ENCODE measurements at places on chromosomes 12 and 14. TPM values are rescaled to one million over a fixed set of nuclear protein-coding genes. Genes with fewer than 3 reads are reported as not detected.

GRCh38 chr12:78651755-78652154, 212.8 kb upstream of the SYT1 start:
- peak; percentile 83 for DNase-seq

DNA sequence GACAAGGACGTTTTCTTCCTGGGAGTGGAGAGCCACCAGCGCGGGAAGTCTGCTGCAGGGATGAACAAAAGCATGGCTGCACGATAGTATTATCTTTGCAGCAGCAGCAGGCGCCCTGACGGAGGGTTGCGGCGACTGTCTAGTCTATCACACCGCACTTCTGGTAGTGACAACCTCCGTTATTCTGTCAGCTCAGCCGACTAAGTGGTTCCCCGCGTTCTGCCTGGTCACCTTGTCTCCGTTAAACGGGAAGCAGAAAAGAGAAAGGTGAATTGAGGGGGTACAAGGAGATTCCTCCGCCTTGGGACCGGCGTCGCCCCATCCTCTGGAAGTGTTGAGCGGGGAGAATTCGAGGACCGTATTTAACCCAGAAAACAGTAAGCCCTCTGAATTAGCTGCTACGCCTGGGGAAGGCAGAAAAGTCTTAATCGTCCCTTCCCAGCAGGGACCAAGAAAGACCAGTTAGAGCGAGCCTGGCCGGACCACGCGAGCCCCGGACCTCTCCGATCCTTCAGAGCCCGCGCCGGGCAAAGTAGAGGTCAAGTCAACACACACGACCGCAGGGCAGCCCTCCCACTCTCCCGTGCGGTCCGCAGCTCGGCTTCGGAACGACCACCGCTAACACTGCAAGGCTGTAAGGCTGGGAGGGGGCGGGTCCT, 536 bp upstream of the DAAM1 start:
- DNase-seq, result peak; percentile 45

GRCh38 chr12:123114304-123115083, 36.4 kb downstream of the PITPNM2 start:
- no peak for DNase-seq

GRCh38 chr12:4472046-4472445, 26.4 kb upstream of the FGF6 start:
- no peak for DNase-seq

DNA sequence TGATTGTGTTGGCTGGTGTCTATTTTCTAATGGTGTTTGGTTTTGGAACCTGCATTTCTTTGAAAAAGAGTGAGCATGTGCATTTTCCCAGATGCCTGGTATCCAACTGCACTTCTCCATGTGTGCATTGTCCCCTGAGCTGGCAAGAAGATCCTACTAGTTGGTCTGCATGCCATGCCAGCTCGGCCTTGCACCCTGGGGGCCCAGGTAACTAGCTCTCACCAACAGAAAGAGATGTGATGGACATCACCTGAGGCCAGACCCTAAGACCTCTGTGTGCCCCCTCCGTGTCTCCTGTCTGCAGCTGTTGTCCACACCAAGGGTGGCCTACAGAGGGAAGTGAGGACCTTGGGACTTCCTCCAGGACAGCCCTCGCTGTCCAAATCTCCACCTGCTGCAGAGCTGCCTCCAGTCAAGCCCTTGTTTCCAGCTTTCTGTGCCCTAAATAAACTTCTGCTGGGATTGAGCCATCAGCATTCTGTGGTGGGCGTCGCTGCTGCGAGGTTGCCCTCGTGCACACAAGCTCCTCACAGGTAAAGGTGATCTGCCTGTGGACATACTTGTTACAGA, 30.1 kb upstream of the GPR132 start:
- no peak for DNase-seq

DNA sequence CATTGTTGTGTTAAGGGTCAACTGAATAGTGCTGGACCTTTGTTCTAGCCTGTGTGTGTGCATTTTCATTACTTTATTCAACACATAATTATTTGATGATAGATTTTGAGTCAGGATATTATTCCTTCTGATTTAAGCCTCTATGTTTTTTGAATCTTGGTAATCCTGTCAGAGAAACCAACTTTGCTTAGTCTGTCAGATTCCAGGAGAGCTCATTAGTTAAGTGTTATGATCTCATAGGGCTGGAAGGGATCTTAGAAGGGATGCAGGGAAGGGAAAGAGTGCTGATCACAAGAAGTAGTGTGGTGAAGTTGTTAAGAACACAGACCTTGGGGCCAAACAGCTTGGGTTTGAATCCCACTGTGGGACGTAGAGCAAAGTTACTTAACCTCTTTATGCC, 52.9 kb downstream of the SCN8A start:
- DNase-seq, result no peak

- DNase-seq, result no peak
Measured at GRCh38 chr12:24480766-24481449, 468.0 kb downstream of the BCAT1 start.

GRCh38 chr14:78946949-78947348, 776.8 kb downstream of the NRXN3 start:
- no peak for DNase-seq

GRCh38 chr12:122021822-122022392, at the start of gene BCL7A:
Gene BCL7A, plus strand, starts transcription at chr12:122021884. Its CDS starts 208 bp downstream, at chr12:122022092.
- DNase-seq, result peak; percentile 62

GRCh38 chr14:101402936-101403660, 158.2 kb upstream of the DIO3 start:
- DNase-seq, result no peak

GRCh38 chr14:31678421-31679249, 117.4 kb downstream of the NUBPL start:
- peak; percentile 2 for DNase-seq

GRCh38 chr12:62787023-62787422, 147.9 kb downstream of the PPM1H start:
- DNase-seq, result no peak

GRCh38 chr12:97645726-97646125, 183.1 kb downstream of the RMST start:
- no peak for DNase-seq

DNA sequence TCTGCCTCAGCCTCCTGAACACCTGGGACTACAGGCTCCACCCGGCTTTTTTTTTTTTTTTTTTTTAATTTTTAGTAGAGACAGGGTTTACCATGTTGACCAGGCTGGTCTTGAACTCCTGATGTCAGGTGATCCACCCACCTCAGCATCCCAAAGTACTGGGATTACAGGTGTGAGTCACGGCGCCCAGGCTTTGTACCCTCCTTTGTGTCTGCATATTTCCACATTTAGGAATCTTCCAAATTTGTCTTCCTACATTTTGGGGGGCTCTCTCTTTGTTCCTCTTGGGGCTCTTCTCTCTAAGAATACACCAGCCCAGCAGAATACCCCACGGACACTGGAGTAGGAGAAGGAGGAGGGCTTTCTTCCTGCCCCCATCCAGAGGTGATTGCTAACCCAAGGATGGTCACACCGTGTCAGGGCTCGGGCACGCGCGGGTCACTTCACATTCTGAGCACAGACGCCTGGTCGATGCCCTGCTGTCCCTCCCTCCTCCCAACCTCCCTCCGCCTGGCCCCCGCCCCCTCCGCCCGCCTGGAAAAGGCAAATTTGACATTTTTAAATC, 2.1 kb upstream of the DNAJC22 start:
- peak; percentile 17 for DNase-seq

- DNase-seq, result no peak
Measured at GRCh38 chr14:105193916-105194782, 13.0 kb upstream of the NUDT14 start.

- peak; percentile 77 for DNase-seq
Measured at GRCh38 chr12:55996201-55996714, 818 bp upstream of the SUOX start.

GRCh38 chr14:106280876-106281275, 754.5 kb downstream of the TMEM121 start:
- no peak for DNase-seq

- DNase-seq, result no peak
Measured at GRCh38 chr14:54758041-54758440, 144.6 kb downstream of the GCH1 start.

DNA sequence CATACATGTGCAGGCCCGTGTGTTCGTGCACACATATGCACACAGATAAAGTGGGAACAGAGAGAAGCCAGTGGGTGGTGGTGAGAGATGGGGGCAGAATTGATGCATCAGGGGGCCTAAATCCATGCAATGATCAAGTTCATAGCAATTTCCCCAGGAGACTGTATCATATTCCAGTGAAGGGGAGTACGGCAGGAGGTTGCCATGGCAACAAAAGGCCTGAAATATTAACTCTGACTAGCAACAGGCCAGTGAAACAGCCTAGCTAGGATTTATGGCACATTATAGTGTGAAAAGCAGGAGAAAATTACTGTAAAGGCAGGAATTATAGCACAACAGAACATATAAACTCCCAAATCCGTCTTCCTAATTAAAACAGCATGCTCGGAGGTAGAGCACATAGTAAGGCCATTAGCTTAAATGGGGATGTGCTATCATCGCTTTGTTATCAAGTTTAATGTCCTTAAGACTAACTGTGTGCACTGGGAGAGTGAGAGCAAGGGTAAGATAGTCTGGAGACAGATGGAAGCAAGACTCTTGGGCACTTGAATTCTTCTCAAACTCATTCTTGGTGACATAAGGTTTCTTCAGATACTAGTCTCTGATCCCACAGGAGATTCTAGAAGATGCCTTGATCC, 806.3 kb downstream of the DIO2 start:
- DNase-seq, result no peak

TMTC1 gene
- polyA plus RNA-seq, result 4.8 TPM

LTBP2 gene
- 0.27 TPM for polyA plus RNA-seq

AGAP2 gene
- polyA plus RNA-seq, result 0.38 TPM

GNB3 gene
- 3.6 TPM for polyA plus RNA-seq

TAS2R42 gene
- not detected for polyA plus RNA-seq

EML5 gene
- 0.18 TPM for polyA plus RNA-seq

PLEKHG7 gene
- not detected for polyA plus RNA-seq

All from GM23338 (cell line).